Keratinocyte (primary cell): ENCODE measurements at places on chromosomes 12 and 14. TPM values are rescaled to one million over a fixed set of nuclear protein-coding genes. Genes with fewer than 3 reads are reported as not detected.

GRCh38 chr12:65961190-65962035, 137.1 kb downstream of the HMGA2 start:
- DNase-seq, result no peak

DNA sequence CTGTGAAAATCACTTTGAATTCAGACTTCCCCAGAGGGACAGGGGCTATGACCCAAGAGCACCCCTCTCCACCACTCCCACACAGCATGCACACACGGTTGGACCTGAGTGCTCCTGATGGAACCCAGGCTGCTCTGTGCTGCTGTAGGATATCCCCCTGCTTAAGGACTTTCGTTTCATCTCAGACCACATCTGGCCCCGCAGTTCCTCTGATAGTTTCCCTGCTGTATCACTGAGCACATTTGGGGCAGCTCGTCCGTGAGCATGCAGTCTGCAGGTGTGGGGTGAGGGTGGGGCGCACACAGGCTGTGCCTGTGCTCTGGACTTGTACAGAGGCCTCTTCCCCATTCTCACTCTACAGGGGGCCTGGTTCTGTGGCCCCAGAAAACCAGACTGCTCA, 345.2 kb upstream of the FKBP4 start:
- no peak for DNase-seq

- DNase-seq, result no peak
Measured at GRCh38 chr14:68147303-68147702, 327.7 kb downstream of the RAD51B start.

The NKX2-1 gene
- not detected in 3 replicates for polyA plus RNA-seq

The PROX2 gene
- polyA plus RNA-seq, result not detected in 3 replicates

The KLRB1 gene
- polyA plus RNA-seq, result not detected in 3 replicates

The TRHDE gene
- 0.12 to 0.21 TPM (median 0.17 TPM) in 3 replicates for polyA plus RNA-seq
